ENCODE measurements at places on chromosomes 4 and X.
A peak's percentile ranks its signal among the peaks of the same experiment; 100 is the strongest.

GRCh38 chr4:52410971-52411370, 248.1 kb downstream of the USP46 start:
- DNase-seq = no peak

DNA sequence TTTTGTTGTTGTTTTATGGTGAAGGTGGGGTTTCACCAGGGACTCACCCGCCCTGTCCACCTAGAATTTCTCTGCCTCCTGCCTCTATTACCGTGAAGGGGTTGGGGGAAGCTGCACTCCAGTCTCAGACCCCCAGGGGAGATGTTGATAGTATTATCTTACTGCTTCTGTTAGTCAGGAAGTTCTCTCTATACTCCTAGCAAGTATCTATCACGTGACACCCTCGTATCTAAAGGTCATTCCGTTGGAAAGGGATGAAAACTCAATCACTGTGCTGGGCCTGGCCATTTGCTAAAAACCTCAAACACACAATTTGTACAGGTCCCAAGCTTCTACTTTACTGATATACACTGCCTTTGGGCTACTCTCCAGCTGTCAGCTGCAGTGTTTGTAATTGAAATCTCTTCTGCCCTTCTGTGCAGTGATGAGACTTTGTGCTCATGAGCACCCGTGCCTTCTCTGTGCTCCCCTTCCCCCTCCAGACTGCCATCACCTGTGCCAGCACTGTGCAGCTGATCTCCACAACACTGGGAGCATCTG, 188.5 kb upstream of the ANXA3 start:
- DNase-seq = no peak

DNA sequence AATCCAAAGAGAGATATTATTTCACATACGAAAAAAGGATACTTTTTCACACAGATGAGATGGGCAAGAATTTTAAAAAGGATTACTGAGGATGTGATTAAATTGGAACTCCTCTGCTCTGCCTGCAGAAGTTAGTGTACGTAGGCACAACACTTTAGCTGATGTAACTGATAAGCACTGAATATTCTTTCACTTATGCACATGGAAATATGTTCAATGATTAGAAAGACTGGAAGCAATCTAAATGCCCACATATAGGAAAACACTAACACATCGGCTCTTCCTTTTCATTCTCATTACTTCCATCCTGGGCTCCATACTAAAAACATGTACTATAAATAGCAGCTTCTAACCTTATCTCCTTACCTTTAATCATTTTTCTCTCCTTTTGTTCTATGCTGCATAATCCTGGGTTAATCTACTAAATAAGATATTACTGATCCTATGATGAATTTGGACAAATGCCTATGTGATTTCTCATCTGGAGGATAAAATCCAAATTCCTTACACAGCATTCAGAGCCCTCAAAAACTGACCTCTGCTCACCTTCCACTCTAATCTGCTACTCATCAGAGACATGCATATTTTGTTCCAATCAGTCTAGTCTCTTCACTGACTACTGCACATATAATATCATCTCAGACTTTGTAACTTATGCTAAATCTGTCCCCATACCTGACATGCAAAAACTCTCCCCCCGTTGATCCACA, 197.8 kb downstream of the PDGFC start:
- DNase-seq = no peak

GRCh38 chr4:55382488-55383003, 13.2 kb upstream of the TMEM165 start:
- no peak for DNase-seq

DNA sequence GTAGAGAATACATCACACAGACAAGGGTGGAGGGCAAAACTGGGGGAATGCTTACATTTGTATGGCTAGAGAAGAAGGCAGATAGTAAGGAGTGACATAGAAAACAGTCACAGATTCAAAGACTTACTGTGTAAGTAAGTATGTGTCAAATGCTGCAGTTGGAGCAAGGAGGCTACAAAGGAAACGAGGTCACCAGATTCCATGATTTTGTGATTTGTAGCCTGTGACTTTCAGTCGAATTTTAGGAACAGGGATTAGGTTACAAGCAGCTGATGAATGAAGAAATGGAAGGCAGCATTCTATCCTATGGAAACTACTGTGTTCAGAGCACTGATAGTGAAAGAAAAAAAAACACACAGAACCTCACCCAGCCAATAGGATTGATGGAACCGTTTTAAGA, 407.9 kb downstream of the IL15 start:
- peak; percentile 3 for DNase-seq

GRCh38 chr4:10283761-10284160, 167.2 kb upstream of the WDR1 start:
- no peak for DNase-seq

DNA sequence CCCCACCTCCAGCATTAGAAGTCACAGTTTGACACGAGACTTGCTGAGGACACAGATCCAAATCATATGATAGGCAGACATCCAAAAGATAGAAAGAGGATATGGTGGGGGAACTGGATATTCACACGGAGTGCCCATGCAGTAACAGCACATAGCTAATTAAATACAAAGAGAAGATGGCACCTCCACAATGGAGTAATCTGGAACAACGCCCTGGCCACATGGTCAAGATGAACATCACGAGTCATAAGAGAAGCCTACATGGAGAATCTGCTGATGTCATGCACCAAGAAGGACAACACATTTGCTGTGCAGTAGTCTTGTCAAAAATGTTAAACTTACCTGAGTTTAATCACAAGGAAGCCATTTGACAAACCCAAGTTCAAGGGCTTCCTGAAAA, 10.1 kb upstream of the LOC101059915 start:
- DNase-seq = no peak

DNA sequence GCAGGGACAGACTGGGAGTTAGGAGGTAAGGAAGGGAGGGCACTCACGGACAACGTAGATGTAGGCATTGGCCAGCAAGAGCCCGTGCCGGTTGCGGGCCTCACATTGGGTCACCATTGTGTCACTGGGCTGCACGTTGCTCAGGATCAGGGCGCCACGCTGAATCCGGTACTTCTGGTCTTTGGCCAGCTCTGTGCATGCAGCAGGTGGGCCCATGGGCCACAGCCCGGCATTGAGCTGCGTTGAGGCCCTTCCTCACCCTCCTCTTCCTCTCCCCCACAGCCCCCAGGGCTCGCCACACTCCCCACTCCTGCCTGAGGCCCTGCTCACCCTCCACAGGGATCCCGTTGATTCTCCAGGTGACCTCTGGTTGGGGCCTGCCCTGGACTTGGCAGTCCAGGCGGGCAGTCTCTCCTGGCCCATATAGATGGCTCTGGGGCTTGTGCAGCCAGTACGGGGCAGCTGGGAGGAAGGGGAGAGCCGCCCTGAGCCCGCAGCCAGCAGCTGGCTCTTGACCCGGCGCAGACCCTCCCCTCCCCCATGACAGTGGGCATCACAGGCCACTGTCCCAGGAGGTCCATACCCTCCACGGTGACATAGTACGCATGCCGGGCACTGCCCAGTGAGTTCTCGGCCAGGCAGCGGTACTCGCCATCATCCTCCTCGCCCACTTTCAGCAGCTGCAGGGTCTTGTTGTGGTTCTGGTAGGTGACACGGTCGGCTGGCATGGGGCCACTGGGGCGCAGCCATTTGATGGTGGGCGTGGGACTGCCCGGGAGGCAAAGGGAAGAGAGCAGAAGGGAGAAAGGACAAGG, 16.3 kb downstream of the L1CAM start:
- no peak for DNase-seq

- DNase-seq = no peak
Measured at GRCh38 chrX:69238887-69239231, 73.6 kb upstream of the PJA1 start.

DNA sequence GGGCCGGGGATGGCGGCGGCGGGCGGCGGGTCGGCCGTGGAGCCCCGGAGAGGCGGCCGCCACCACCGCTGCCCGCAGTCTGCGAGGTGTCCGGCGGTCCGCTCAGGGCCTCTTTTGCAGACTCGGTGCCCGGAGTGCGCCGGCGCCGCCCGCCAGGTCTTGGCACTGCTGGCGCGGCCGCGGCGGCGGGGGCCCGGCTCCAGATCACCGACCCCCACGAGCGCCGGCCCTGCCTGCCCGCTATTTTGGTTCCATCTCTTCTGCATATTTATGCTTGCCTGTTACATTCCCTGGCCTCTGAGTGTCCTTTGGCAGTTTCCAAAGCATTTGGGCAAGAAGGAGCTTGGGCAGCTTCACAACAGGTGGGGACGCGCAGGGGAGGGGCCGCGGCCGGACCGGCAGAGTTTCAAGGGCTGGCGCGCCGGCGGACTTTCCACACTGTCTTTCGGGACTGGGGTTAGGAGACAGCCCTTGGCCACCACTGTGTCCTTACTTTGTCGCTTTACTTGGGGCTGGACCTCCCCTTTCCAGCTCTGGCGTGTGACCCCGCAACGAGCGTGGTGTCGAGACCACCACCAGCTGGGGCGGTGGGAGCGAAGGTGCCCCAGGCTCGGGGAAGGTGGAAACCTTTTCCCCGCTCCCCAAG, 668 bp upstream of the TAPT1 start:
- DNase-seq = peak; percentile 28

DNA sequence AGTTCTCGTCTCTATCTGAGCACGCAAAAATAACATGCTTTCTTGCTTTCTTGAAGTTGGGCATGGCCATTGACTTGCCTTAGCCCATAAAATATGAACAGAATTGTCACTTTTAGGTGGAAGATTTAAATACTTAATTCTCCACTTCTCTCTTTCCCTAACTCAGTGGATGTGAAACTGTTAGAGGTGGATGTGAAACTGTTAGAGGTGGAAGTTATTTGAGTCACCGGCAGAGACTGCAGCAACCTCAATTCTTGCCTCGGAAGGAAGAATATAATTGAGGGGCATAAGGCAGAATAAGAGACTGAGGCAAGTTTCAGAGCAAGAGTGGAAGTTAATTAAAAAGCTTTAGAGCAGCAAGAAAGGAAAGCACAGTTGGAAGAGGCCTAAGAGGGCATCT, 2.8 kb upstream of the PARM1 start:
- DNase-seq = no peak

DNA sequence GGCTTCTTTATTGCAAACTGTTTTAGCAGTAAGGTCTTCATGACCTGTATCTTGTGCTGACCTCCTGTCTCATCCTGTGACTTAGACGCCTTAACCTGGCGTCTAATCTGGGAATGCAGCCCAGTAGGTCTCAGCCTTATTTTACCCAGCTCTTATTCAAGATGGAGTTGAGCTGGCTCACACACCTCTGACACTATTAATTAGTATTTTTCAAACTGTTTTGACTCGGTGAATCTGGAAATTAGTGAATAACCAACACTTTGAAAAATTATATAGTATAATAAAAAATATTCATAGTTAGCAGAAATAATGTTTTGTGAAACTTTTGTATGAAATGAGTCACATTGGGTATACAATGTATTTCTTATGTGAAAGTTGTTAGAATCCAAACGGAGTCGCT, 189.4 kb downstream of the PDGFRA start:
- no peak for DNase-seq

DNA sequence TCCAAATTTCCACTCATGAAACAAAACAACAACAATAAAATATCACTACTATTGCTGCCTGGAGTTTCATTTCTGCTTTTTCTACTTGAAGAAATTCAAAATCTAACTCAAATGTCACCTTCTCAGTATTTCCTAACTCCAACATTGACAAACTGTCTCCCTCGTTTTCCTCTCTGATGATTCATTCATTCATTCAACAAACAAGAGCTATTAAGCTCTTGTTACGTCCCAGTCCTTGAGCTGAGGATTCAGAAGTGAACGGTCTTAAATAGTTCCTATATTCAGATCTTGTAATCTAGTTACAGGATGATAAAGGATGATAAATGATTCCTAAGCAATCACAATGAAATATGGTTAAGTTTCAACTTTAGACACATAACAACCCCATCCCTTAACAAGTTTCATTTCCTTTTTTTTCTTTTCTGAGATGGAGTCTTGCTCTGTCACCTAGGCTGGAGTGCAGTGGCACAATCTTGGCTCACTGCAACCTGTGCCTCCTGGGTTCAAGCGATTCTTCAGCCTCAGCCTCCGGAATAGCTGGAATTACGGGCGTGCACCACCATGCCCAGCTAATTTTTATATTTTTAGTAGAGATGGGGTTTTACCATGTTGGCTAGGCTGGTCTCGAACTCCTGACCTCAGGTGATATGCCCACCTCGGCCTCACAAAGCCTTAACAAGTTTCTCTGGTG, 1.7 kb downstream of the SLC9B2 start:
- DNase-seq = no peak

- no peak for DNase-seq
Measured at GRCh38 chr4:42088386-42088785, 64.1 kb downstream of the BEND4 start.

DNA sequence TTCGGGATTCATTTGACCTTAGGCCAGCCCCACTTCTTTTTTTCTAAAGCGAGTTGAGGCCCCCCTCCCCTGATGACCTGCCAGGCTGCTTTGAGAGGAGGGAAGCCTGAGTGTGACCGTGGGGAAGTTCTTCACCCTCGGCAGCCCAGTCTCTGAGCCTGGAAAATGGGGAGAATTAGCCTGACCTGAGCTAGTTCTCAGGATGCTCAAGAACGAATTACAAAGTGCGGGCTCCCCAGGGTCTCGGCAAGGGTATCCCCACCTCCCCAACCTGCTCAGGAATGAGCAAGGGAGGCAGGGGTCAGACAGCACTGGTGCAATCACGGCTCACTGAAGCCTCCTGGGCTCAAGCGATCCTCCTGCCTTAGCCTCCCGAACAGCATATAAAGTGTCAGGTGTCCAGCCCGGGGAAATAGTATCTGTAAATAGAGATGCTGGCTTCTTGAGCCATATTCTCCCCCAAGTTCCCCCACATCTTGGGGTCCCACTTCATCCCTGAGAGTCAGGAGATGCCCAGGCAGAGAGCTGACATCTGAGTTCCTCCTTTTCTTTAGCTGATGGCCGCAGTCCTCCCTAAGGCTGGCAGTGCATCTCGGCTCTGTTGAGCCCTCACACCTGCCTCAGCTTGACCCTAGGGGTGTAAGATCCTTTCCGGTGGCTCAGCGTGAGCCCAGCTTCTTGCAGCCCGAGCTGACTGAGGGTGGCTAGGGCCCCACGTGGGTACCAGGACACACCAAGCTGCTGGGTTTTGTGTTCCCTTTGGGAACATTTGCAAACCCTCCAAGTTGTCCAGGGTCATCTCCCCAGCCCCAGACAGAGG, 1.6 kb downstream of the DUSP9 start:
- no peak for DNase-seq

- peak; percentile 15 for DNase-seq
Measured at GRCh38 chrX:129654652-129655546, at the start of gene APLN. APLN (minus strand) TSS chrX:129654956; CDS start chrX:129654630, 326 bp downstream.

- no peak for DNase-seq
Measured at GRCh38 chr4:108044951-108045686, 55.4 kb downstream of the HADH start.

GRCh38 chr4:146059865-146060264, 115.7 kb upstream of the LSM6 start:
- DNase-seq = no peak

GRCh38 chr4:147586637-147587036, 30.6 kb upstream of the TMEM184C start:
- no peak for DNase-seq
